ENCODE measurements at places on chromosomes 5 and 9.
A peak's percentile ranks its signal among the peaks of the same experiment; 100 is the strongest.

DNA sequence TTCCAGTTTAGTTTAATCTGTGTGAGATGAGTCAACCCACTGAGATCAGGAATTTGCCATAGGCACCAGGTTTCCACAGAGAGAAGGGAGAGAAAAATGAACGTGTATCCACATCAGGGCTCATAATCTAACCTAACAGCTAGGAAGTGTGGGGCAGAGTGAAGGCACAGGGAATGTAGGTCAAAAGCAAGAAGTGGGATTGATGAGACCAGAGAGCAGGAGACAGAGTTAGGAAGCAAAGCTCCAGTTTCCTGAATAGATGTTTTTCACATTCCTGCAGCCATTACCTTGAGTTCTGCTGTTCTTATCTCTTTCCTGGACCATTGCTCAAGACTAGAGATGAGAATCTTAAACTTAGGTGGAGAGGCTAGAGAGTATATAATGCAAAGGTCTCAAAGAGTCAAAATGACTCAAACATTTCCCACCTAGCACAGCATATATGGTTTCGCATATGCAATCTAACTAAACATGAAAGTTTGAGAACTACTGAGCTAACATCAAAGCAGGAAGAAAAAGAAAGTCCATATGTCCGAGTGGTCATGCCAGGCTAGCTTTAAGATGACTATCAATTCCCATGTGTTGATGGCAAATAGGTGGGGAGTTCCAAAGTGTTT is 41.1 kb upstream of the GNAQ start:
- no peak for DNase-seq

DNA sequence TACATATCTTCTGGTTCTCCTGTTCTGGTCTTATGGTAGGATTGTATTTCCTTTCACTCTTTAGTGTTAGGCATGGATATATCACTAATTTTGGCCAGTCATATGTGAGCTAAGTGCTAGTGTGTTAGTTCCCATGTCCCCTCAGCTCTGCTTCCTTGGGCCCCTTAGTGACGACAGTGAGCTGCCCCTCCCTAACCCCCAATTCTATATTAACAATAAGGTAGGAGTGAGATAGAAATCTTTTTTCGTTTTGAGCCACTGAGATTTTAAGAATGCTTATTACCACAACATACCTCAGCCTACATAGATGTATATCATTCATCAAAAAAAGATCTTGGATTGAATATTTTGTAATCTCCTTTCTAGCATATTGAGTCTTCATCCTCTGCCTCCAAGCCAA is 100.5 kb downstream of the PARP8 start:
- DNase-seq = no peak

GRCh38 chr5:116271446-116272025 is 186.7 kb downstream of the COMMD10 start:
- no peak for DNase-seq

GRCh38 chr9:107740088-107740980 is 250.8 kb upstream of the KLF4 start:
- no peak for DNase-seq

DNA sequence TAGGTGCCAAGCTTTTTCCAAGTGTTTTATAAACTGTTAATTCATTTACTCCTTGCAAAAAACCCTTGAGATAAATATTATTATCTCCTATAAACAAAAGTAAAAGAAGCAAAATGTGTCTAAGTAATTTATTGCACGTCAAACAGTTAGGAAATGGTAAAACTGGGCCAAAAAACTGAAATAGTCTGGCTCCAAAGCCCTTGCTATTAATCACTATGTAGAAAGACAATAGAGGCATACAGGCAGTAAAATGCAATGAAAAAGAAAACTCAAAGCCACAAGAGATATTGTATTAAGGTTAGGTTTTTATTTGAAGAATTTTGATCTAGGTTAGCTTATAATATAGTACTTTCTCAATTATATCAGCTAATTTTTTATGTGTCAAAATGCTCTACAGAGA is 457.7 kb downstream of the ANXA1 start:
- DNase-seq = no peak

- DNase-seq = no peak
These were observed 386.3 kb downstream of the BNC2 start for GRCh38 chr9:16484180-16484579.

- DNase-seq = peak; percentile 48
These were observed 3.2 kb downstream of the SH3PXD2B start for GRCh38 chr5:172450861-172451695.

DNA sequence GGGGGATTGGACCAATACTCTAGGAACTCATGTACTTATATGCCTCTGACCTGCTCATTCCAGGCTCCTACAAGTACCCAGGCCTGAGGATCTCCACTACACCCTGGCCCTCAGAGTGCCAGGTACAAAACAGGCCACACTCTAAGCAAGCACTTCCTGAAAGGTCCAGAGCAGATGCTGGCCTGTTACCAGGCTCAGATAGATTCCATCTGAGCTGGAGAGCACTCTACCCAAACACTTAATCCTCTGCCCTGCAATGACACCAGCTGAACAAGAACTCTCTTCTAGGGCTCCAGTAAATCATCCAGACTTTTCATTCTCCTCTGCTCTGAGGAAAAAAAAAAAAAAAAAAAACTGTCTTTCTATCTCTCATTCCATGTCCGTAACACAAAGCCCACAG is 2.9 kb downstream of the P4HA2 start:
- DNase-seq = no peak

- DNase-seq = no peak
These were observed 129.9 kb downstream of the PDZD2 start for GRCh38 chr5:31768784-31769183.

DNA sequence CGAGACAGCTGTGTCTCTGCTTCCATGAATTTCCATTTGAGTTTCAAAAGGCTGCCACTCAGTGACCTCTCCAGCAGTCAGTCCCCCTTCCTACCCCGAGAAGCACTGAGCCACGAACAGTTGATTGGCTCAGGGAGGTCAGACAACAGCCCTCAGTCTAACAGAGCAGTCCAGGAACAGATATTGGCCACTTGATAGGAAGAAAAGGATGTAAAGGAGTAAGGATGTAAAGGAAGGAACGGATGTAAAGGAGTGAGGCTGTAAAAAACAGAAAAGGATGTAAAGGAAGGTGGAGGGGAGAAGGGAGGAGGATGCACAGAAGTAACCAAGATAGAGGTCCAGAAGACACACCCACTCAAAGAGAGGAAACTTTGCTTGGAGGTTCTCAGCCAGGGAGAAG is 3.2 kb upstream of the NR4A3 start:
- no peak for DNase-seq

DNA sequence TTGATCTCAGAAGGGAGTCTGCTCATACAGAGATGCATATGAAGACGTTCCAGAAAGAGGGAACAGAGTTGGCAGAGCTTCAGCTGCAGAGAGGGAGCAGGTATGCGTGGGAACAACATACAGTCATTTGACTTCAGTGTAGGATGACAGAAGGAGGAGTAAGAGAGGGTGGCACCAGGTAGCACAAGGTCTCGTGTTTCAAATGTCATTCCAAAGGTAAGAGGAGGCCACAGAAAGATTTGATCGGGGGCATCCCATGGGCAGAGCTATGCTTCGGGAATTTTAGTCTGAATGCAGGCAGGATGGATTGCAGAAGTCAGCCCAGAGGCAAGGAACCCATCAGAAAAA is 367.1 kb downstream of the CDK5RAP2 start:
- no peak for DNase-seq

DNA sequence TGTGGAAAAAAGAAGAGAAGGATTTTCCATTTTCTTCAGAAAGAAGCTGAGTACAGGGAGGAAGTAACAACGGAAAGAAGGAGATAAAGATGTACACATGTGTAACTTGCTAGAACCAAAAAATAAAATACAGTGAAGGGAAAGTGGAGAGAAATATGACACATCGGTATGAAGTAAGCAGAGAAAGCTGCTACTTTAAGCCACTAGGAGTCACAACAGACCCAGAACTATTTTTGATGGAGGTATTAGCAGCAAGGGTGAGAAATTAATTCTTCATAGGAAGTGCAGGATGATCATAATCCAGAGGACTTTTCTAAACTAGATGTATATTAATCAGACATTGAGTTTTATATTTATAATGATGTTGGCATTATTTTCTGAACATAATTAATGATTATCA is 88.5 kb downstream of the FAM174A start:
- no peak for DNase-seq

- no peak for DNase-seq
These were observed 38.9 kb downstream of the MFAP3 start for GRCh38 chr5:154077696-154078095.

GRCh38 chr5:173399851-173400250 is 71.6 kb upstream of the STC2 start:
- DNase-seq = no peak

- no peak for DNase-seq
These were observed 114.0 kb upstream of the ALDH1B1 start for GRCh38 chr9:38278457-38278856.

DNA sequence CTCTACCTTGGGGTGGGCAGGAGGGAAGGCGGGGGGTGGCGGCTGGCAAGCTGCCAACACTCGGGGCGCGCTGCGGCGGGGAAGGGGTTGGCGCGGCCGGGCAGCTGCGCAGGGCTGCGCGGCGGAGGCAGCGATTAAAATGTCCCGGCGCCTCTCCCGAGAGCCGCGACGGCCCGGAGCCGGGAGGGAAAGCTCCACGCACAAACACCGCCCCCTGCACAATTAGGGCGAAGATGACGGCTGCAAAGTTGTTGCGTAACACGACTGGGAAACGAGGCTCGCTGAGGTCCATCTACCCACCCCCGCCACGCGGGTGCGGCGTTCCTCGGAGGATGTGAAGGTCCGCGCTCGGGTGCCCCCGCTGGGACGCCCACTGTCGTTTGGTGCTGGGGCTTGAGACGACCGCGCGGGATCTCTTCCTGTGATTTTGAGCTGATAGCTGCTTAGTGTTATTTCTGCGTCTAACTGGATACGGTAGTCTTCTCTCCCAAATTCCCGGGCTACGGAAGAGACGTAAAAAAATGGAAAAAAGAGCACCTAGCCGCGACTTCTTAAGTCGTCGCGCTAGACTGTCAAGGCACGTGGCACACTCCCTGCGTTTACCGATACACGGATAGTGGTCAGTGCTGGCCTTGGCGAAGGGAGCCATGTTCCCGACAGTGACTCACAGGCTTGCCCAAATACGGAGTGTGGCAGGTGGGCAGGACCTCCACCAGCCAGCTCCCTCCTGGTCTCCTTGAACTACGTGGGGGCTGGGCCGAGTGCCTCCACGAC is 958 bp upstream of the NFIL3 start:
- peak; percentile 71 for DNase-seq

- no peak for DNase-seq
These were observed 534.5 kb downstream of the TMEM38B start for GRCh38 chr9:106228861-106229260.

DNA sequence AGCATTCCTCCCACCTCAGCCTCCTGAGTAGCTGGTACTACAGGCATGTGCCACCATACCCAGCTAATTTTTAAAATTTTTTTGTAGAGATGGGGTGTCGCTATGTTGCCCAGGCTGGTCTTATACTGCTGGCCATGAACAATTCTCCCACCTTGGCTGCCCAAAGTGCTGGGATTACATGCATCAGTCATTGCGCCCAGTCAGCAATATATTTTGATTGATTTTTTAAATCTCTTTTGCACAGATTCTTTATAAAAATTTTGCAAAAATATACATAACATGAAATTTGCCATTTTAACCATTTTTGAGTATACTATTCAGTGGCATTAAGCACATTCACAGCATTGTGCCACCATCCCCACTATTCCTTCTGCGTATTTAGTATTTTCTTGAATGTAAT is 94.0 kb downstream of the INVS start:
- DNase-seq = no peak

GRCh38 chr9:69755205-69755604 is 4.6 kb downstream of the PTAR1 start:
- no peak for DNase-seq

DNA sequence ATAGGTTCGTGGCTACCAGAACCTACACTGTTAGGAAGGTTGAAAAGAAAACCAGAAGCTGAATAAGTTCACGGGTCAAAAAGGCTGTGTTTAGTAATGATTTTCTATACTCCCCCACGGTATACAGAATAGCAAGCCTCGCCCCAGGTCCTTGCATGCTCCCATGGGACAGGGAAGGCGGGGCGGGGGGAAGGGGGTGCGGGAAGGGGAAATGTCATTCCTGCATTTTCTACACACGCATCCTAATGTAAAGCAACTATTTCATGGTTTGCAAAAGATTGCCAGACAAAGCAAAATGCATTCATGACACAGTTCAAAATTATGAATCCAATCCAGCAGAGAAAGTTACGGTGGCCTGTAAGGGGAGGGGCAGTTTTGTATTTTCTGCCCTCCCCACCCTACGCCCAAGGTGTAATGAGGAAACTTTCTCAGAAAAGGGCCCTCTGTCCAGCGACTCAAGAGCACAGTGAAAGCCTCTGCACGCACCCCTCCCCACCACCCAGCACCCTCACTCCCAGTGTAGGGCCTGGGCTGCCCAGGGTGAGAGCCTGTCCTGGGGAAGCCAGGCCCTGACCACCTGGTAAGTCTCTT is 105.2 kb downstream of the ROR2 start:
- DNase-seq = no peak
